ENCODE measurements at places on chromosomes 3 and 15.
A peak's percentile ranks its signal among the peaks of the same experiment; 100 is the strongest.

- H3K4me3 ChIP-seq = no peak overlapping the region
- no peak for DNase-seq
- no peaks in the 10 kb centered on the region for H3K4me1 ChIP-seq
- no peak overlapping the region for H3K27ac ChIP-seq
Measured at GRCh38 chr3:64848822-64849221, 161.0 kb upstream of the ADAMTS9 start.

DNA sequence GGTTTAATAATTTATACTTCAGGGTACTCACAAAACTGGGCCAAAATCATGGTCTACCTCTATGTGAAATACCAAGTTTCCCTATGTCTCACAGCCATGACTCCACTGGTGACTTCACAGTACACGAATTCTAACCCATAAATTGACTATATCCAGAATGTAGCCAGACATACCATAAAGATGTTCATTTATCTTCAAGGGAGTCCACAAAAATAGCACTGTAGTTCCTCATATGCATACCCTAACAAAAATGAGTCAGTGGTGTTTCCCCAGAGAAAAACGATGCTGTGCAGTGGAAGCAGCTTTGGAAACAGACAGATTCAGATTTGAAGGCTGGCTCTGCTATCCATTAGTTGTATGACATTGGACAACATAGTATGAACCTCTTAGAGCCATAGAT, 438.8 kb downstream of the FHIT start:
- H3K27me3 ChIP-seq = no peaks in the 10 kb centered on the region
- H3K4me3 ChIP-seq = no peak overlapping the region
- H3K36me3 ChIP-seq = no peaks in the 10 kb centered on the region
- DNase-seq = no peak

GRCh38 chr3:46989146-46989810, 9.8 kb downstream of the NBEAL2 start:
- H3K4me1 ChIP-seq = peaks cover 47% of the 10 kb centered on the region
- no peak for DNase-seq
- no peaks in the 10 kb centered on the region for H3K27me3 ChIP-seq
- peak overlapping the region; percentile 85 for H3K27ac ChIP-seq
- peaks cover 12% of the 10 kb centered on the region for H3K36me3 ChIP-seq

- no peaks in the 10 kb centered on the region for H3K36me3 ChIP-seq
- no peaks in the 10 kb centered on the region for H3K4me1 ChIP-seq
- no peaks in the 10 kb centered on the region for H3K27me3 ChIP-seq
Measured at GRCh38 chr3:32349184-32349583, 42.5 kb upstream of the CMTM7 start.

DNA sequence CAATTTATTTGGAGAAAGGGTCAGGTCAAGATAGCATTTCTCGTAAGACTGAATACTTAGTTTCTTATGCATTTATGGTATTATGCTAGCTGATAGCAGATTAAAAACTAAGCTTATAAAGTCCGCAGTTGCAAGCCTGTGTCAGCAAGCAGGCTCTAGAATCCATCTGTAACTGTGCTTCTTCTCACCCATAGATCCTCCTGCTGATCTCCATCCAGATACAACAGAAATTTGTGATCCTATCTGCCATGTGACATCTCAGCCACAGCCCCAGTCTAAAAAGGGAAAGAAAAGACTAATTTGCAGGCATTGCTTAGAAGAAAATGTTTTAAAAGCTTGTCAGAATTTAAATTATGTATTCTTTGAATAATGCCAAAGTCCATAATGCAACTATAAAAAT, 265.4 kb upstream of the CCDC54 start:
- H3K27me3 ChIP-seq = no peaks in the 10 kb centered on the region
- DNase-seq = no peak
- H3K4me3 ChIP-seq = no peak overlapping the region

GRCh38 chr15:50260969-50261496, 4.5 kb downstream of the HDC start:
- no peaks in the 10 kb centered on the region for H3K27me3 ChIP-seq
- DNase-seq = no peak
- no peak overlapping the region for H3K4me3 ChIP-seq
- H3K36me3 ChIP-seq = no peaks in the 10 kb centered on the region
- no peak overlapping the region for H3K27ac ChIP-seq
- peaks cover 6% of the 10 kb centered on the region for H3K4me1 ChIP-seq

- no peak overlapping the region for H3K27ac ChIP-seq
- DNase-seq = no peak
- H3K4me1 ChIP-seq = no peaks in the 10 kb centered on the region
- H3K4me3 ChIP-seq = no peak overlapping the region
- no peaks in the 10 kb centered on the region for H3K27me3 ChIP-seq
Measured at GRCh38 chr3:168548719-168549118, 453.0 kb upstream of the GOLIM4 start.

DNA sequence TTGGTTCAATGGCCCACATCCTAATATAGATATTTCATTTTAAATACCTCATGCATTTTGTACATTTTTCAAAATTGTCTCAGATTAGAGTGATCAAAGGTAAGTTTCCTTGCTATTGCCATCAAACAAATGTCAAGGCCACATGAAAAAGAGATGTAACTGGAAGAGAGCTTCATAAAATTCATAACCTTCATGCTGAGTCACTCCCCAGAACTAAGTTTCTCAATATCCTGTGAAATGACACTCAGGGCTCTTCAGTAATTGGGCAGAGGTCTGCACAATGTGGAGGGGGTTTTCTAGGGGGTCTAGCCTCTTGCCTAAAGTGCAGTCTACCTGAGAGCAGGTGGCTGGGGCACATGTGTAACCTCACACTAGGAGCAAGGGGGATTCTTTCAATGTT, 152.2 kb upstream of the SLC2A2 start:
- no peaks in the 10 kb centered on the region for H3K27me3 ChIP-seq
- no peak for DNase-seq
- peaks cover 25% of the 10 kb centered on the region for H3K4me1 ChIP-seq
- no peak overlapping the region for H3K4me3 ChIP-seq

GRCh38 chr3:46222435-46223161, 14.5 kb upstream of the CCR1 start:
- no peak for DNase-seq
- H3K27ac ChIP-seq = peak overlapping the region; percentile 10
- H3K36me3 ChIP-seq = no peaks in the 10 kb centered on the region
- H3K4me1 ChIP-seq = no peaks in the 10 kb centered on the region
- H3K27me3 ChIP-seq = no peaks in the 10 kb centered on the region
